ENCODE measurements at places on chromosomes 3 and 15. TPM values are rescaled to one million over a fixed set of nuclear protein-coding genes. Genes with fewer than 3 reads are reported as not detected.

DNA sequence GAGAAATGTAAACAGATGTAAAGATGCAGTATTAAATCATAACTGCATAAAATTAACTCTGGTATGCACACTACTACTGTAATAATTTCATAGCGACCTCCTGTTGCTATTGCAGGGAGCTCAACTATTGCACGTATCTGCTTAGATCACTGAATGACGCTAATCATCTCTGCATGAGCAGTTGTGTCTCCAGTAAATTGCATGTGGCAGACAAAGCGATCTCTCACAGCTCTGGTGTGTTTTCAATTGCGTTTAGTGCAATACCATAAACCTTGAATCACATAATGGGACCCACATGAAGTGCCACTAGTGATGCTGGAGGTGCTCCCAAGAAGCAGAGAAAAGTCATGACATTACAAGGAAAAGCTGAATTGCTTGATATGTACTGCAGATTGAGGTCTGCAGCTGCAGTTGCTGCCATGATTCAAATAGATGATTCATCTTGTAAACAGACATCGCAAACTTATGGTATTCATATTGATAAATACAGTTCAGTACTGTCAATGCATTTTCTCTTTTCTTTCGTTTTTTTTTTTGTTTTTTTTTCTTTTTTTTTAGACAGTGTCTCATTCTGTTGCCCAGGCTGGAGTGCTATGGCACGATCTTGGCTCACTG lies 30.2 kb upstream of the LCTL start:
- no peak for DNase-seq

- no peak for DNase-seq
These were observed 58.8 kb downstream of the SMARCC1 start for GRCh38 chr3:47722859-47723258.

DNA sequence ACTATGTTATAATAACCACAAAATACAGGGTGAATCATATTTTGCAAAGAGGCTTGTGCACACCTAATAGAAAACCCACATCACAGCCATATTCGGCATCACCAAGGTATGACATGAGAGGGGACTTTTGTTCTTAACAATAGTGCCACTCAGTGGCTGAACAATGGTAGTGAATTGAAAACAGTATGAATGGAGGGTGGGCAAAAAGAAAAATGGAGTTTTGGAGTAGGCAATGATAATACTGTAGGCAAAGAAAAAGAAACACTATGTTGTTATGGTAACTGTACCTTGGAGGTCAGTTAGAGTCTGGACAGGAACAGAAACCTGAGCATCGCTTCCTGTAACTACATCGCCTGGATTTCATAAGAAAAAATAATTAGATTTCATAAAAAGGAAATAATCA lies 348.6 kb downstream of the PLCL2 start:
- peak; percentile 15 for DNase-seq

TRPM1 gene
- 0.19 TPM for polyA plus RNA-seq
